ENCODE measurements at places on chromosomes 11 and 22.

GRCh38 chr11:765025-765801 is 12.1 kb downstream of the GATD1 start:
- DNase-seq: peak; percentile 72

DNA sequence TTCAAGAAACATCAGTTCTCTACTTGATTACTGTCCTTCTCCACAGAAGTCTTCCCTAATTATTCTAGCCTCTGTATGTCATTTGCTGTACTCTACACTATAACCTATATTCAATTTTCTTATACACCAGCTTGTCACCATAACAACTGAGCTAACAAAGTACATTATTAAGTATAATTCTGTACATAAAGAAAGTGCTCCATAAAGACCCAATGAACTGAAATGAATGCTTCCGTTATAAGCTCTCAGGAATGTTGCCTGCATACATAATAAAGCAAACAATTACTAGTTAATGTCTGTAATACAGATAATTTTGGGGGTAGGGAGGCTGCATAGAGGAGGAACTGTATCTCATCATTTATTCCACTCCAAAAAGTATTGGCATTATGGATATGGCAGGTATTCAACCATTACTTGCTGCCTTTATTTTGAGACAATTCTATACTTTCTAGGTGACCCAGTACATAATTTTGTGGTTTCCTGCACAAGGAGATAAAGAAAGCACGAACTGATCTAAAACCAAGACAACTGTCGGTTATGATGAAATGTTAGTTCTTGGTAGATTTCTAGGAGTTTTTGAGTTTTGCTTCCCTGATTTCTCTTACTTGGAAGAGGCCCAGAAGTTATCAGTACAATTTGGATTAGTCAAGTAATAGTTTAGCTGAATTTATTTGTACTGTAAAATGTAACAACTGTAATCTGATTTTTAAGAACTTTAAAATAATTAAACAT is 202.5 kb downstream of the SBF2 start:
- DNase-seq: no peak

DNA sequence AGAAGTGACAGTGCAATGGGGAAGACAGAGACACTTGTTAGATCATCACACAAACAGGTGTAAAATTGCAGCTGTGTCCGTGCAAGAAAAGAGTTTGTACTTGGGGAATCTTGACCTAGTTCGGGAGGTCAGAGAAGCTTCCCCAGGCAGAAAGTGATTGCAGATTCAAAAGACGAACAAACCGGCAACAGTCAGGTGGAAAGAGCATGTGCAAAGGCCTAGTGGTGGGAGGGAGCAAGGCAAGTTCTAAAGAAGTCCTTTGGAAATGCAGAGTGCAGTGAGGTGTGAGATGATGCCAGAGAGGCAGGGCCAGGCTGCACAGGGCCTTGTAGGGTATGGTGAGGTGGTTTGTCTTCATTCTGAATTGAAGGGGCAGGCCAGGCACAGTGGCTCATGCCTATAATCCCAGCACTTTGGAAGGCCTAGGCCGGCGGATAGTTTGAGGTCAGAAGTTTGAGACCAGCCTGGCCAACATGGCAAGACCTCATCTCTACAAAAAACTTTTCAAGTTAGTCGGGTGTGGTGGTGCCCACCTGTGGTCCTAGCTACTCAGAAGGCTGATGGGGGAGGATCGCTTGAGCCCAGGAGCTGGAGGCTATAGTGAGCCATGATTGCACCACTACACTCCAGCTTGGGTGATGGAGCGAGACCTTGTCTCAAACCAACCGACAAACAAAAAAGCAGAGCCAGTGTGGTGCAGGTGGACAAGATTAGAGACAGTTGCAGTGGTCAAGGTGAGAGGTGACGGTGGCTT is 1.9 kb upstream of the ESS2 start:
- DNase-seq: no peak

DNA sequence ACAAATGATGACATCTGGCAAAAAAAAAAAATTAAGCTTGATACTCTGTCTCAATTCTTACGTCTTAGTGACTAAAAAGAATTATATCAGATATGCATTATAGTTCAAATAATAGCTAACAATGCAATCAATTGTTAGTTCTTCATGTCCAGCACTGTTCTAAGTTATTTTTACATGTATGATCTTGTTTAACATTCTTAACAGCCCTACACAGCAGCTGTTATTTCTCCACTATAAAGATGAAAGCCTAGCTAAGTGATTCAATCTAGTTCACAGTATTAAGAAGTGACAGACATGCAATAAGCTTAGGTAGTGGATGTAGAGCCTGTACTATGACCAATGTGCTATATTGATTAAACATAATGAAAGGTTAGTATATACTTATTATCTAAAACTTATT is 4.1 kb downstream of the ZNF214 start:
- DNase-seq: no peak

DNA sequence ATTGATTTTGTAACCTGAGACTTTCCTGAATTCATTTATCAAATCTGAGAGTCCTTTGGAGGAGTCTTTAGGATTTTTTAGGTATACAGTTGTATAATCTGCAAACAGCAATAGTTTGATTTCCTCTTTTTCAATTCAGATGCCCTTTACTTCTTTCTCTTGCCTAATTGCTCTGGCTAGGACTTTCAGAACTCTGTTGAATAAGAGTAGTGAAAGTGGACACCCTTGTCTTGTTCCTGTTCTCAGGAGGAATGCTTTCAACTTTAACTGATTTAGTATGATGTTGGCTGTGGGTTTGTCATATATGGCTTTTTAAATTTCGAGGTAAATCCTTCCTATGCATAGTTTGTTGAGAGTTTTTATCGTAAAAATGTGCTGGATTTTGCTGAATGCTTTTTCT is 227.4 kb downstream of the CSNK2A3 start:
- DNase-seq: no peak
